ENCODE measurements at places on chromosomes 3 and 15.

DNA sequence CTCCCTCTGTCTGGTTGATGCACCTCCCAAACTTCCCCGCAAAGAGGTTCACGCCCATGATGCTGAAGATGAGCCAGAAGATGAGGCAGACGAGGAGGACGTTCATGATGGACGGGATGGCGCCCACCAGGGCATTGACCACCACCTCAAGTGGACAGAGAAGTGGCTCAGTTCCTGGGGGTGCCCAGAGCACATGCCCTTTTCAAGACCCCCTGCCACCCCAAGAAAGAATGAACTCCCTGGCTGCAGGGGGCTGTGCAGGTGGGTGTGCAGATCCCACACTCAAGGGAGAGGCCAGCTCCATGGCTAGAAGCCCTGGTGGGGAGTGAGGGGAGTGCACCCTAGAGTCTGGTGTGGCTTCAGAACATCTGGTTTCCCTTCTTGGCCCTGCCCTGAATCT is 64.1 kb downstream of the EXOG start:
- no peak for DNase-seq

GRCh38 chr3:16073203-16073602 is 101.3 kb upstream of the GALNT15 start:
- no peak for DNase-seq

- DNase-seq: peak; percentile 28
Measured at GRCh38 chr15:101504866-101505609, 15.5 kb upstream of the PCSK6 start.

DNA sequence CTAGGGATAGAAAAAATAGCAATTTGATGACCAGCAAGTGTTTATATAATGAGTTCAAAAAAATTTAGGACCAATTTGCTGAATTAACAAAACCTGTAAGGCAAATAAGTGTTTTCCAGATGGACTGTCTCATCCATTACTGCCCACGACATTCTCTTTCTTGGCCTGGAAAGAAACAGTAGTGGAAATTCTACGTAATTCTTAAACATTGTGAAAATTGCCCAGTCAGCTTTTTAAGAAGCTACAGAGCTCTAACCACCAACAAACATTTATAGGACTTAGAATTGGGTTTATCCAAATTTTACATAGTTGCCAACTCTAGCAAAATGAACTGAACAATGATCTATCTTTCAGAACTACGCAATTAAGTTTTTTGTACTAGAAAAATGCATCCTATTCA is 227.7 kb upstream of the PEX5L start:
- DNase-seq: no peak

- DNase-seq: no peak
Measured at GRCh38 chr3:134236505-134237170, 14.0 kb downstream of the RYK start.

DNA sequence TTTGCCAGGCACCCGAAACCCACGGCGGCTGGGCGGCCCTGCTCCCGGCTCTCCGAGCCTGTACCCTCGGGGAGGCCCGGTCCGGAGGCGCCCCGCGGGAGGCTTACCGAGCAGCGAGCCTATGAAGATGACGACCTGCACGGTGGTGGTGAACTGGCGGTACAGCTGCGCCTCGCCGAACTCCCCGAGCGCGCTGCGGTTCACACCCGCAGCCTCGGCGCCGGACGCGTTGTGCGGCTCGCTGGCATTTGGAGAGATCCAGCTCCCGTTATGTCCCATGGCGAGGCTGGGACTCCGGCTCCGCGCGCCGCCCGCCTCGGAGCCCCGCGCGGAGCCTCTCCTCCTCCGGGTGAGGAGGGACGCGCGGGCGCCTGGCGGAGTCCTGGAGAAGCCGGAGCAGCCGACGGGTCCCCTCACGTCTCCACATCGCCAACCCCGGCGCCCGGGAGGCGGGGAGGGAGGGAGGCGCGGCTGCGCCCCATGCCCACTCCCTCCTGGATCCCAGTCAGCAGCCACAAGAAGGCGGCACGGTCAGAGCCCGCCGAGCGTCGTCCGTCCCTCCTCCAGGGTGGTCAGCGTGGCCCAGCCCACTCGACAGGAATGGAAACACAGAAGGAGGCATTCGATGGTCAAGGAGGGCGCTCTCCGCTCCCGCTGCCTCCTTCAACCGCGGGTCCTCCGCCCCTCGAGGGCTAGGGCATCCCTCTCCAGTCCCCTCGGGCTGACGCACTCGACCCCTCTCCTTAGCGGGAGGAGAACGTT is at the start of gene GPR176:
Gene GPR176 (minus strand): TSS at position 519 of the 762 bp plus-strand sequence. CDS start 240 bp downstream, at position 279.
- DNase-seq: peak; percentile 65

GRCh38 chr3:32584660-32585059 is 14.0 kb upstream of the DYNC1LI1 start:
- no peak for DNase-seq

DNA sequence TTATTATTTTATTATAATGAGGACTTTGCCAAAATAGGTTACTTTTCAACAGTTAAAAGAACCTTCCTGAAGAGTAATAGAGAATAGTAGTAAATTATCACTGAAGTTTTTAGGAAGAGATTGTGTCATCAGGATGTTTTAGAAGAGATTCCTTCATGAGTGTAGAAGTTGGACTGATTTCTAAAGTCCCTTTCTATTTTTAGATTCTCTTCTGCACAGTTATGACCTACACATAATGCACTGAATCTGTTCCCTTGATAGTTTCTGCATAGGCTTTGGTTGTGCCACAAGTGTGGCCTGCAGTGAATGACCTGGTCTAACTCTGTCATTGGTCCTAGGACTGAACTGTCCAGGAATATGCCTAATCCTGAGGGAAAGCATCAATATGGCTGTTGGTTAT is 23.9 kb downstream of the SLC35A5 start:
- no peak for DNase-seq

DNA sequence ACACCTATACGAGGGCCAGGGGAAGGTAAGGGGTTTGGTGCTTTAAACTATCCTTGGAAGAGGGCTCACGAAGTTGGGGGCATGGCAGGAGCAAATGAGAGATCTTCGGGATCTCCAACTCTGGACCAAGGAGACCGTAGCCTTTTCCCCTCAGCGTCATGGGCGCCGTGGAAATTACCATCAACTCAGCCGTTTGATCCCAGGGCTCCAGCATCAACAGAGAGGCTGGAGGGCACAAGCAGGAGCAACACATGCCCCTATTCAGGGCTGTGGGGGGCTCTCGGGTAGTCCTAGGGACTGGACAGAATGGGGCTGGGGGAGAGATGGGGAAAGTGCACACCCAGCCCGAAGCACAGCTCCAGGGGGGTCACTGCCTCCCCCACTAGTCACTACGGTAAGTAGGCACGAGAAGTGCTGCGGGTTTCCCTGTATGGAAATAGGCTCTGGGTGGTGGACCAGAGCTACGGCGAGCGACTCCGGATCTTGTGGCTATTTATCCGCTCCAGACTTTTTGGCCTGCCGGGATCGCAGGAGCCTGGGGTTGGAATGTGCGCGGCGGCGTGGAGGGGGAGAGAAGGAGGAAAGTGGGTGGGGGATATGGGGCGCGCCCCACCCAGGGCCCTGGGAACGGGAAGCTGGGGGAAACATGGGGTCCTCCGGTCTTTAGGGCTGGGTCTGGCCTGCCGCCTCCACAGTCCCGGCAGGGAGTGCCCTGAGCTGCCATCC is 539 bp upstream of the LAMB2 start:
- DNase-seq: no peak

All from stimulated activated effector memory CD8-positive, alpha-beta T cell treated with anti-CD3 and anti-CD28 coated beads, Interleukin-12 subunit alpha, Interleukin-12 subunit beta, amount 100 ng/mL, for 72 hours (primary cell).